ENCODE measurements at places on chromosomes 11 and 22. TPM values are rescaled to one million over a fixed set of nuclear protein-coding genes. Genes with fewer than 3 reads are reported as not detected.

Gene GAL
- total RNA-seq = 29.9 TPM

Gene ALX4
- 0.21 TPM for total RNA-seq

Gene SHANK3
- total RNA-seq = 2.9 TPM

Gene CLCF1
- 2.7 TPM for total RNA-seq

Gene ADAMTS15
- total RNA-seq = 5.6 TPM

Gene MYOD1
- not detected for total RNA-seq

Gene PDE3B
- 2.8 TPM for total RNA-seq

Gene BAIAP2L2
- 1.6 TPM for total RNA-seq

Gene SEC14L2
- total RNA-seq = 8.9 TPM

Gene RASL10A
- total RNA-seq = 1.2 TPM

Gene GRM5
- not detected for total RNA-seq

Gene ENTHD1
- not detected for total RNA-seq

Gene FEN1
- total RNA-seq = 10.0 TPM

Gene SCGB2A2
- 1,077 TPM for total RNA-seq

Gene LYVE1
- total RNA-seq = 8.7 TPM

Gene SLC39A13
- total RNA-seq = 53.2 TPM

Gene KCNK7
- total RNA-seq = 32.6 TPM

Gene CLDN5
- 79.3 TPM for total RNA-seq

Gene APOL6
- total RNA-seq = 8.3 TPM

Gene OSBPL5
- 59.4 TPM for total RNA-seq

Gene TRPC6
- 28.3 TPM for total RNA-seq

Gene TREH
- total RNA-seq = not detected

Gene TEX54
- not detected for total RNA-seq

Gene SDHD
- 112 TPM for total RNA-seq

Gene SLC25A17
- total RNA-seq = 16.1 TPM

Gene FRMD8
- 98.6 TPM for total RNA-seq

Gene DUSP8
- total RNA-seq = 1.9 TPM

Gene MS4A1
- total RNA-seq = not detected

Gene CHADL
- 9.5 TPM for total RNA-seq

Gene RAB3IL1
- 2.9 TPM for total RNA-seq

Gene SCGB1C1
- total RNA-seq = not detected

Gene TRIM66
- 20.3 TPM for total RNA-seq

Gene IFT27
- total RNA-seq = 26.4 TPM

Gene KCNK4
- not detected for total RNA-seq

Gene OR52K2
- not detected for total RNA-seq

Gene MAP6
- 3.7 TPM for total RNA-seq
